Central memory CD8-positive, alpha-beta T cell (primary cell): ENCODE measurements at places on chromosomes 1 and 21.

DNA sequence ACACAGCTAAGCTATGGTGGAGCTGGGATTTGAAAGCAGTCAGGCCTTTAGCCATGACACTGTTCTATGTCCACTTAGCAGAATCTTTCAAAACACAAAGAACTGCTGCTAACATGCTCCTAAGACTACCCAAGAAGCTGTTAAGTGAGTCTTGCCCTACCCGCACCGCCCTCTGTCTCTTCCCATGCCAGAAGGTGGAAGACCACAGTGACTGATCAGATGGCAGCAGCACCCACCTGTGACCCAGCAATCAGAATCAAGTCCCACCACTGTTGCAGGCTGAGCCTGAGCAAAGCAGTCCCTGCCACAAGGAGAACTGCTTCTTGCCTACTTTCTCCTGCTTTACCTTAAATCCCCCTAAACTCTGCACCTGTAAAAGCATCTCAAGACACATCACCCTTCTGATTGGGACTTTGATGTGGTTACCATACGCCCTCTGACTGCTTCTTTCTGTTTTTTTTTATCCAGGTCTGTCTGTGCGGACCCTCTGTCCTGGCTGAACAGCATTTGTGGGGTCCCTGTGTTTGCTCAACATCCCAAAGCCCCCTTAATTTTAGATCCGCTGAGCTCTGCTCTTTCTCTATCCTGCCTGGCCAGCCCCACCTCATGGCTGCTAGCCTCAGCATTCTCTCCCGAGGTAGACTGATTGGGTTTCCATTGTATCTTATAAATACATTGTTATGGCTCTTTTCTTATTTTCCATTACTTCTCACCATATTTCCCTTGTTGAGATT lies 16.0 kb downstream of the IRF2BP2 start:
- no peak for DNase-seq

DNA sequence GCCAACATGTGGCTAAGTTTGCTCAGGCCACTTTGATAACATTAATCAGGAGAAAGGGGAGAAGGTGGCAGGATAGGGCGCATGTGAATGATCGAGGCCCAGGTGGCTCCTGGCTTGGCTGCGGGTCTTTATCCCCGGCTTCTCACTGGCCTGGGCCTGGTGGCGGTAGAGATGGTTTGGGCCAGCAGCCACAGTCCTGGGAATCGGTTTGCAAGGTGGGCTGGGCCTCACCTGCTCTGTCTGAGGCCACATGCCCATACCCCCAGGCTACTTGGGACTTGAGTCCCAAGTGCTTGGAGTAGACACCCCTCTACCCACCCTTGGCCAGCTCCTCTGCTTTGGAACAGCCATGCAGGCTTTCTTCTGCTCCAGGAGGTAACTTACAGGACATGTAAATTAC lies 49.7 kb upstream of the DISP3 start:
- no peak for DNase-seq

GRCh38 chr1:230940848-230941247 lies 37.8 kb downstream of the TTC13 start:
- DNase-seq = no peak

DNA sequence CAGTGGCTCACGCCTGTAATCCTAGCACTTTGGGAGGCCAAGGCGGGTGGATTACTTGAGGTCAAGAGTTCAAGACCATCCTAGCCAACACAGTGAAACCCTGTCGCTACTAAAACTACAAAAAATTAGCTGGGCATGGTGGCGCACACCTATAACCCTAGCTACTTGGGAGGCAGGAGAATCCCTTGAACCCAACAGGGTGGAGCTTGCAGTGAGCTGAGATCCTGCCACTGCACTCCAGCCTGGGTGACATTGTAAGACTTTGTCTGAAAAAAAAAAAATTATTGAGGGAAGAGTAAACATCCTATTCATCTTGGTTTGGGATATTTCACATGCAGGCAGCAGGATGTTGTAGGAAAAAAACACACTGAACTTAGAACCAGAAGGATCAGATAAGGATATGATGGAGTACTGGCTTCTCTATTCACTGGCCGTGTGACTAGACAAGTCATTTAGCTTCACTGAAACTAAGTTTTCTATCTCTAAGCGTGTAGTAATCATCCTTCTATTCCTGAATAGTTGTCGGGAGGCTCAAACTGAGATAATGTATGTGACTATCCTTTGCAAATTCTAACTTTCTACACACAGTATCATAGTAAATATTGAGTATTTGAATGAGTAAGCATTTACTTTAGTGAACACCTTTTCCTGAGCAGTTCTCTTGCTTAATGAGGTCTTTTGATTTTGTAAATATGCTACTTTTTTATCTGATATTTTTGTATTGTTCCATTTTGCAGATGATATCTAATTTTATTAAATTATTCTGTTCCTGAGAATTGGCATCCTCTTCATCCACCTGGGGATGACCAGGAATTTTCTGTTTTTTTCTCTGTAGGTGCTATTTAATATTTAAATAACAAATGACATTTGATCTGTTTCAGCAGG lies 18.2 kb downstream of the CAP1 start:
- no peak for DNase-seq

GRCh38 chr1:171295821-171296220 lies 18.2 kb upstream of the FMO4 start:
- DNase-seq = no peak

DNA sequence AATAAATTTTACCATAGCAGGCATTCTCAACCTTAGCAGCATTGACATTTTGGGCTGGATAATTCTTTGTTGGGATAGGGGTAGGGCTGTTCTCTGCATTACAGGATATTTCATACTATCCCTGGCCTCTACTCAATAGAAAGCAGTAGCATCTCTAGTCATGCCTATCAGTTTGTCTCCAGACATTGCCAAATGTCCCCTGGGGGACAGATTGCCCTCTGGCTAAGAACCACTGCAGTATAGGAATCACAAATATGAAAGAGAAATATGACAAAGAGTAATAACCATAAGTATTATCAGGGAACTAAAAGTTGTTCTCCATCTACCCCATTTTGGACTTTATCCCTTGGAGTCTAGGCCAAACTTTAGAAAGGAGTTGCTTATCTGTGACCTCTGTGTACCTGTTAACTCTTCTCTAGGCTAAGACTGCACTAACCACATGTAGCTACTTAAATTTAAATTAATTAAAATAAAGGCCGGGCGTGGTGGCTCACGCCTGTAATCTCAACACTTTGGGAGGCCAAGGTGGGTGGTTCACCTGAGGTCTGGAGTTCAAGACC lies 76.1 kb downstream of the AGO3 start:
- no peak for DNase-seq

- no peak for DNase-seq
These were observed 816 bp downstream of the EDEM3 start for GRCh38 chr1:184753608-184754475.

GRCh38 chr1:228272331-228272791 lies 64.5 kb downstream of the OBSCN start:
- DNase-seq = no peak

GRCh38 chr1:108758796-108759195 lies 12.3 kb downstream of the STXBP3 start:
- no peak for DNase-seq

DNA sequence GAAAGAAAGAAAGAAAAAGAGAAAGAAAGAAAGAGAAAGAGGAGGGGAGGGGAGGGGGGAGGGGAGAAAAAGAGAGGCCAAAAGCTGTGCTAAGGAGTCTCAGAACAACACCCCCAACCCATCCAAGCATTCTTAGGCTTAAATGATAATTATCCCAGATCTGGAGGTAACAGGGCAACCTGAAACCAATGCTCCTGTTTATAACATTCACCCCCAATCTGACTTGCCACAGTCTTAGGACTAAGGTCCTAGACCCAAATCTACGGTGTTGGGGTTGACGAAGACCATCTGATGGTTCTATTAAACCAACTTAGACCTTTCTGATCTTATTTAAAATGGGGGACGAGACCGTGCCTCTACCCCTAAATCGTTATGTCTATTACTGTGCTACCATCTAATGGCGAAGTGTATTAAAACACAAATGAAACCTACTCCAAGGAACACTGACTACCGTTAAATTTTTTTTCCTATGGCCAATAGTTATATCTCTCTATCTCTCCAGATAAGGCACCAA lies 119.3 kb upstream of the CDC42BPA start:
- DNase-seq = no peak

DNA sequence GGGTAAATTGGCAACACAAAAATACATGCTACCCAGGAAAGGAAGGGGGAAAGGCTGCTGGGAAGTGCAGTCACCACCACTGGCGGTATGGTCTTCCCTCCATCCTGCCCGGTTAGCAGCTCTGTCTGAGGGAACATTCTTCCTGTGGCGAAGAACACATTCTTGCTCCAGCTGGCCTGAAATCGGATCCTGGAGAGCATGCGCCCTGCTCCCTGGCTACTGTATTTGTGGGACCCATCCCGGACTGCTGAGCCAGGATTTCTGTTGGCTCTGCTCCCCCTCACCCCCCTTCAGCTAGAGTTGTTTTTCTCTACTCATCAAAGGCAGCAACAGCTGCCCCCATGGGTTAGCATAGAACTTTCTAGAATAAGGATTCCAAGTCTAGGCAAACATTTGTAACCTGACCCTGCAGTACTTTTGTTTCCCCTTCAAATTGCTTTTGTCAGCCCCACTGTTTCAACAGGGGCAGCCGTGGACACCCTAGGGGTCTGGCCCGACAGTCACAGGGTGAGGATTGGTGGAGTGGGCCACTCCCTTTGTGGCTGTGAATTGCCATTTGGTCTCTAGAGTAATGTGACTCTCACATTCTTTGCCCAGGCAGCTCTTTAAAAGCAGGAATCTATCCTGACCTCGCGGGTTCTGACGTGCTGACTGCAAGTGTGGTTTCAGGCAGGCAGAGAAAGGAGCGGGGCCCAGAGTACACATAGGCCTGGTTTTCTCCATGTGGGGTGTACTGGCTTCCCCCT lies 157.7 kb downstream of the TOMM20 start:
- DNase-seq = no peak

DNA sequence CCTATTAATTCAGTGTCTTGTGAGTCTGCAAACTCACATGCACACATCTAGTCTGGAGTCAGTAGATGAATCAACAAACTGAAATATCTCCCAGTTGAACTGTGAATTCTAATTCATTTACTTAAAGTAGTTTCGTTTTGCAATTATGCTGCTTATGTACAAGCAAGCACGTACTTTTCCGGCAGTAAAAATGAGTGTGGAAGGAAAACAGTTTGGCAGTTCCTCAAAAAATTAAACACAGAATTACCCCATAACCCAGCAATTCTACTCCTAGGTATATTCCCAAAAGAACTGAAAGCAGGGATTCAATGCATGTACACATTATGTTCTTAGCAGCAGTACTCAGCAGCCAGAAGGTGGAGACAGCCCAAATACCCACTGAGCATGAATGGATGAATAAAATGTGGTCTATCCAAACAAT lies 49.3 kb downstream of the GNB1 start:
- no peak for DNase-seq

DNA sequence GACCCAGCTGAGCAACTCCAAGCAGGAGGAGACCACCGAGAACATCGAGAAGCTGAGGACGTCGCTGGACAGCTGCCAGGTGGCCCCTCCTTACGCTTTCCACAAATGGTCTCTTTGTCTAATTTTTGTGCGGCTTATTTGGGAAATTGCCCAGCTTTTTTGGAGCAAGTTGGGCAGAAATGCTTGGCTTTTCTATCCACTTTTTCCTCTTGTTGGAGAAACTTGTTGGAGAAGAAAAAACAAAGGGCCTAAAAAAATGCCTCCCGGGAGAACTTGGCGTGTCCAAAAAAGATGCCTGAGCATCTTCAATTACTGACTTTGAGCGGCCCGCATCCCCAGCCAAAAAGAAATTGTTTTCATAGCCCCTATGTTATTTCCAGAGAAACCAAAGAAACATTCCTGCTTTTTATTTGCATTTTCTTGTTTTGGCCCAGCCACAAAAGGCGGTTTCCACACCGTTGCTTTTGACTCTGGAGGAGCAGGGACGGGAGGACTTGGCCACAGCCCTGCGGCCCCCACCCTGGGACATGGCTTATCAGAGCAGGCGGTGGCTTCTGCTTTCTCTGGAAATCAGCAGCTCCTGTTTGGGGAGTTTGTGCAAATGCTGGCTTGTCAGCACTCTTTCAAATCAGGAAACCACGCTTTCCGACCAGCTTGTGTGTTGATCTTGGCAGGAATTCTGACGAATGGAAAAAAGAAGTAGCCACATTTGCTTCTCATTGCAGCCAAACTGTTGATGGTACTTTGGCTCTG lies 81.2 kb upstream of the EFHD2 start:
- no peak for DNase-seq

GRCh38 chr1:26094076-26094669 lies 17.5 kb upstream of the PDIK1L start:
- DNase-seq = no peak

DNA sequence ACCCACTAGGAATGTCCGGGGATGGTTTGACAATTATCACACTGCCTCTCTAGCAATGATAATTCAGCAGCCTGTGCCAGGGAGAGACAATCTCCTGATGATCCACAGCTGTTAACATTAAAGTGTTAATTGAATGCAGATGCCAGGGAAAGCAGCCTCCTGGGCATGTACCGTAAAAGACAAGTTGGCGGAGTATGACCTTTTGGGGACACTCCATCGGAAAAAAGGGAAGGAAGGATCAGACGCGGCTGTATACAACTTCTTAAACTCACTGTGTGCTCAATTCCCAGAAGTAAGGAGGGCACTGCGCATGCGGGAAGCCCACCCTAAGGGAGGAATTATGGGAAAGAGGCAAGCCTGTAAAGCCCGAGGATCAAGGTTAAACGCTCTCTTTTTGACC lies 62.6 kb downstream of the MAP3K7CL start:
- no peak for DNase-seq

DNA sequence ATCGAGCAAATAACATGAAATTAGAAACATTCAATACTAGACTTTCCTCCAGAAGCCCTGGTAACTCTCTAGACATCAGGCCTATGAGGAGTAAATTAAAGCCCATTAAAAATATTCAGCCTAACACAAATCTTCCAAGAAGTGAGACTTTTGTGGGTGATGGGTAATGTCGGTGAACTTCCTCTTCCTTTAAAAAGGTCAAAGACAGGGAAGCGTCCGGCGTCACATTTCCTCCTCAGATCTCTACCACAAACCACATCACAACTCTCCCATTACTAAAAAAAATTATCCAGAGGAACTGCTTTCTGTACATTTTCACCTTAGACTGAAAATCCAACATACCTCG lies 1.4 kb downstream of the EIF4G3 start:
- DNase-seq = no peak

- DNase-seq = no peak
These were observed 21.1 kb downstream of the ERRFI1 start for GRCh38 chr1:8004803-8005573.

DNA sequence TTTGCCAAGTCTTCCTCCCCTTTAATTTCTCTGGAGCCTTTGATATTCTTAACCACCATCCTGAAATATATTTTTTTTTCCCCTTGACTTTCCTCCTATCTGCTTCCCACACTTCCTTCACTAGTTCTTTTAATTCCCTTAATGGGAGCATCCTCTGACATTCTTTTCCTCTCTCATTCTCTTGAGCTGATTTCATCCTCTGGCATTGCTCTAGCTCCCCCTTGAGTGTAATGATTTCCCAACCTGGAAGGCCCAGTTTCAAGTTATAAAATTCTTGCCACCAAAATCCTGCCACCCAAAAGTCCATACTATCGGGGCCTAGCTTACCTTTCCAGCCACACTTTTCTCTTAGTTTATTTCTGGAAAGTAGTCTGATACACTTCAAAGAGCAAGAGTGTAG lies 39.5 kb upstream of the UBE2U start:
- no peak for DNase-seq

- DNase-seq = no peak
These were observed 85.3 kb downstream of the LEPR start for GRCh38 chr1:65505547-65506300.

GRCh38 chr21:21200103-21200938 lies 202.1 kb downstream of the NCAM2 start:
- no peak for DNase-seq

- no peak for DNase-seq
These were observed 110.4 kb downstream of the TNFSF18 start for GRCh38 chr1:172940174-172940855.

GRCh38 chr1:204461331-204462228 lies 33.0 kb downstream of the PIK3C2B start:
- no peak for DNase-seq
